ENCODE measurements at places on chromosomes 4 and X.

DNA sequence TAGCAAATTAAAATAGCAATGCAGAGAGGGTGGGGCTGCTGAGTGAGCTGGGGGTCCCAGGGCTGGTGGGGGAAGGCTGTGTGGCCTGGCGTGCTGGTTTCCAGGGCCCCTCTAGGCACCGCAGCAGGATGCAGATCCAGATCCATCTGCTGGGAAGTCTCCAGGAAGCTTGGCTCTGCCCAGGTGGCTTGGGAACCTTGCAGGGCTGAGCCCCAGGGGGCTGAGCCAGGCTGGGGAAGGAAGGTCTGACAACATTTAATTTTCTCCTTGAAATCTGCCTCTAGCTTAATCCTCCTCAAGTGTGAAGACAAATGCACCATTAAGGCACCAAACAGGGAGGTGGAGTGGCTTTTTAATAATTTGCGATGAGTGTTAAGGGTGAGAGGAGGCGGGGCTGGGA is 31.7 kb downstream of the SORCS2 start:
- no peak for DNase-seq

DNA sequence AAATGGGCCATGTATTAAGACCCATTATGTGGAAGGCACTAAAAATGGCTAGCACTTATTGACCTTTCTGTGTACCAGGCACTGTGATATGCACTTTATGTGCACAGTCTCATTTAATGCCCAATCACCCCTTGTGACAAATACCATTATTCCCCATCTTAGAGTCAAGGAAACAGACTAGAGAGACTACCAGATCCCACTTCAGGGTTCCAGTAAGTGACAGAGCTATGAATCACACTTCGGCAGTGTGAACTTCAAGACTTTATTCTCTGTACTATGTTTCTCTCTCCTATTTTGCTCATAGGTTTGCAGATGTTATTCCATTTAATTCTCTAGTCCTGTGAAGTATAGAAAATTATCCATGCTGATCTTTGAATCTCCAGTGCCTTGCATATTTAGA is 107.0 kb downstream of the NFKB1 start:
- no peak for DNase-seq

DNA sequence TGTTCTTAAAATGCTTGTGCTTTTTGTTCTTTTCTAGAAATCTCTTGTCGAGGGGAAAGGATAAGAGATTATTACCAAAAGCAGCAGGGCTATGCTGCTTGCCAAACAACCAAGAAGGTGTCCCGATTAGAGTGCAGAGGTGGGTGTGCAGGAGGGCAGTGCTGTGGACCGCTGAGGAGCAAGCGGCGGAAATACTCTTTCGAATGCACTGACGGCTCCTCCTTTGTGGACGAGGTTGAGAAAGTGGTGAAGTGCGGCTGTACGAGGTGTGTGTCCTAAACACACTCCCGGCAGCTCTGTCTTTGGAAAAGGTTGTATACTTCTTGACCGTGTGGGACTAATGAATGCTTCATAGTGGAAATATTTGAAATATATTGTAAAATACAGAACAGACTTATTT is 81.5 kb upstream of the PACRGL start:
- DNase-seq, result no peak

DNA sequence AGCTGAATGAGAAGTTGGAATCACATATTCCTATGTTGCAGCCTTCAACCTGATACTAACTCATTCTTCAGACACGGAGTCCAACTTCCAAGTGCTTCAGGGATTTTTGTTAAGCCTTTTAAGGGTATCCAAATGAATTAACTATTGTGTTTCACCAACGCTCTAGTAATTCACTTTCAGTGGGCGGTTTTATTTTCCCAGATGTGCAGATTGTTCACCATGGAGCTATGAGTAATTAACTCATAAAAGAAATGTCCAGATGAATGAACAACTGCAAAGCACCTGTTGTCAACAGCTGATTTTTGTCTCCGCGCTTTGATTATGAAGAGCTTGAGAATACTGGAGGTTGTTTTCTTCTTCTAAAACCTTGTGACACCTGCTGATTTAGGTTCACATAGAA is 187.6 kb downstream of the CBR4 start:
- no peak for DNase-seq

GRCh38 chr4:147629783-147630730 is 12.9 kb downstream of the TMEM184C start:
- no peak for DNase-seq

DNA sequence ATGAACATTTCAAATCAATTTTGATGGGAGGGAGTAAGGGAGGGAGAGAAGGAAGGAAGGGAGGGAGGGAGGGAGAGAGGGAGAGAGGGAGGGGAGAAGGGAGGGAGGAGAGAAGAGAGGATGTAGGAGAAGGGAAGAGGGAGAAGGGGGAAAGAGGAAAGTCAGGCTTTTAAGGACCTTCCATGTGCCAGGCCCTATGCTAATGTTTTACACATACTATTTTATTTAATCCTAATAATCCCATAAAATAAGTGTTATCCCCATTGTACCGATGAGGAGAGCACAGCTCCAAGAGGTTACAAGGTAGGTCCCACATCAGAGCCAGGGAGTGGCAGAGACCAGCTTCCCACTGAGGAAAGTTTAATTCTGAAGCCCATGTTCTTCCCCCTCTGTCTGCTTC is 341.9 kb downstream of the RAB28 start:
- DNase-seq, result no peak

DNA sequence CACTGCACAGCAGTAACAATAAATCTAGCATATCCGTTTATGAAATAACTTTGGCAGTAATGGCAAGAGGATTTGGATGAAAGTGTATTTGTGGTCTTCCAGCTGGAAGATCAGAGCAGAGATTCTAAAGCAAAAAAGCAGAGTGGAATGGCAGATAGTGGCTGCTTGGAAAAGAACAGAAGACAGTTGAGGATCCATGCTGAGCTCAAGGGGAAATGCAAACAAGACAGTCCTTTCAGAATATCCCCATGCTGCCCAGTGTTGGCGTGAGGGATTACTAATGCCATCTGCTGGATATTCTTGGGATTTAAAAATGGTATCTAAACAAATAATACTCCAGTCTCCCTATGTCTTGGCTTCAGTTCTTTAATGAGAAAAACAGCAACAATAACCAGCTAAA is 629.1 kb upstream of the ATOH1 start:
- no peak for DNase-seq

DNA sequence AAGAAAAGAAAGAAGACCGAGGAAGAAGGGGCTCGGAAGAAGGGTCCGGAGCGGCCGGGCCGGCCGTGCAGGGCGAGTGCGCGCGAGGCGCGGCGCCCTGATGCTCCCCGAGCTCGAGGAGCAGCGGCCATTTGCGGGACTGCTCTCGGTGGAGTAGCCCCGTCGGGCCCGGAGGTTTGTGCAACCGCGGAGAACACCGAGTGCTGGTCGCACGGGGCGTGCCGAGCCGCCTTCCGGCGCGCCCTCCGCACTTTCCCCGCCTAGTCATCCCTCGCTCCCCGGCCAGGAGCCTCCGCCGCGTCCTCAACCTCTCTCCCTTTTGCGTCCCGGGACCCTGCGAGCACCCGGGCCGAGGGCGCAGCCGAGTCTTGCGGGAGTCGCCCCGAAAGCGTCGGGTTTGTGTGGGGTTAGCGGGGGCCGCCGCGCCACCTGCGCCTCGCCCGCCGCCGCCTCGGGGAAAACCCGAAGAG is 127.4 kb downstream of the LAS1L start:
- DNase-seq, result no peak

- peak; percentile 28 for DNase-seq
Observed at GRCh38 chrX:74421036-74421739, at the start of gene SLC16A2. Gene SLC16A2 (plus strand): TSS chrX:74421493. CDS start chrX:74421638, 145 bp downstream.

DNA sequence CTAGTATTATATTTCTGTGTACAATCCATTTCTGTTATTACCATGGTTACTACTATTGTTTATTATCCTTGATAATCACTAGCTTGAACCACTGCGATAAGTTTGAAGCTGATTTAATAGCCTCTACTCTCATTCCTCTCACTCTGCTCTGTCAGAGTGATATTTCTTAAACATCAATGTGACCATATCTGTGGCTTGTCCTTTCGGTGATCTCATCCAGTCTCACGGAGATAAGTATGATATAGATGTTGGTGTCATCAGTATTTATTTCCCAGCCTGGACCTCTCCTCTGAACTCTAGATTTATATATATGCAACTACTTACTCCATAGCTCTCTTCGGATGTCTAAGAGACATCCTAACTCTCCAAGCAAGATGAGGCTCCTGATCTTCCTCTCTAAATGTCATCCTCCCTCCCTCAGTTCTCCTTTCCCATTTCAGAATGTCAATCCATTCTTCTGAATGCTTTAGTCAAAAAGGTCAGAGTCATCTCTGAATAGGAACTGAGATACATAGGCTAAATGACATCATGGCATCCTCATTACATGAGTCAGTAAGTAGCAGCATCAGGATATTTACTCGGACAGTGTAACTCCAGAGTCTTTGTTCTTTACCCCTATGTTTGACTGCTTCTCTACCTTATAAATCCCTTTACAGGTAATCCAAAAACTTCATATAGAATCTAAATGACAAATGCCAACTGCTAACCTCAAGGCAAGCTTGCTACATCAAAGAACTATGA is 129.5 kb downstream of the PACRGL start:
- DNase-seq, result no peak

- no peak for DNase-seq
Observed at GRCh38 chr4:170088716-170089115, 1.0 kb downstream of the AADAT start.

DNA sequence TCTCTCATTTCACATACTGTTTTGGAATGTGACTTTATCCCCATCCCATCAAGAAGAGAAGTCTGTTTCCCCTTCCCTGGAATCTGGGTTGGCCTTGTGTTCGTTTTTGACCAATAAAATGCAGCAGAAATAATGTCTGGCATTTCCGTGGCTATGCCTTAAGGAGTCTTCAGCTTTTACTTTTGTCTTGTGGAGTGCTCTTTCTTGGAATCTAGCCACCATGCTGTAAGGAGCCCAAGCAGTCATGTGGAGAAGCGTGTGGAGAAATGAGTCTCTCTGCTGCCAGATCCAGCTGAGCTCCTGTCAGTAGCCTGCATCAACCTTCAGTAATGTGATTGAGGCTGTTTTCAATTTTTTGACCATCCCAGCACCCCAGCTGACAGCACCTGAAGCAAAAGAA is 84.4 kb upstream of the ARMCX2 start:
- DNase-seq, result no peak

All from CD4-positive, alpha-beta T cell treated with Interleukin-15 for 1 hour (primary cell).